ENCODE measurements at places on chromosomes 5 and 9.
A peak's percentile ranks its signal among the peaks of the same experiment; 100 is the strongest.

DNA sequence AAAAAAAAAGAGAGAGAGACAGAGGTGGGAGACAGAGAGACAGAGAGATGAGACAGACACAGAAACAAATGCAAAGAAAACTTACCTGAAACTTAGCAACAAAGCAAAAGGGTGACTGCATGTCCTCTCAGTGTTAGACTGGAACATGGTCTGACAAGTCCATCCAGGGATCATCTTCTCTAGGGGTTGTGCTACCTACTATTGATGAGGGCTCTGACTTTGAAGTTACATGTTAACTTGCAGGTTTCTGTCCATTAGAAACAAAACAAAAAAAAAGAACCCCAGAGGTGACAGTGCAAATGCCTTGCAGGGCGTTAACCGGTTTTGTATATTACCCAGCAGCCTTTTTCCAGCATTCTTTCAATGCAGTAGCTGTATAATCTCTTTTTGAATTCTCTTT is 13.6 kb upstream of the SPARC start:
- DNase-seq, result no peak

DNA sequence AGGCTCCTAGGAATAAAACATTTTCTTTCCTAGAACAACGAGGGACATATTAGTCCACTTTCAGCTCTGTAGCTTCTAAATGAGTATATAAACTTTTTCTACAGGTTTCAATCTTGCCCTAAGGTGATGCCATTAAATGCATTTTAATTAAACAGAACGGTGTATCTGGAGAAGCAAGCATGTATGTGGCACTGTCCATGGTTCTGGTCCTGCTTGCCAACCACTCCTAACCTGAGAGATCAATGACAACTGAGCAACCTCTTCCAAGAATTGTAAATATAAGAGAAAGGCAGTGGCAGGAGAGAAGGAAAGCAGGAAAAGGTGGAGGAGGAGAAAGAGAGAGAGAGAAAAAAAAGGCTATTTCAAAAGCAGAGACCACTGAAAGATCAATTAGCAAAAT is 95.6 kb upstream of the SPOCK1 start:
- no peak for DNase-seq

- no peak for DNase-seq
Observed at GRCh38 chr5:141817631-141818030, 60.6 kb downstream of the PCDH1 start.

DNA sequence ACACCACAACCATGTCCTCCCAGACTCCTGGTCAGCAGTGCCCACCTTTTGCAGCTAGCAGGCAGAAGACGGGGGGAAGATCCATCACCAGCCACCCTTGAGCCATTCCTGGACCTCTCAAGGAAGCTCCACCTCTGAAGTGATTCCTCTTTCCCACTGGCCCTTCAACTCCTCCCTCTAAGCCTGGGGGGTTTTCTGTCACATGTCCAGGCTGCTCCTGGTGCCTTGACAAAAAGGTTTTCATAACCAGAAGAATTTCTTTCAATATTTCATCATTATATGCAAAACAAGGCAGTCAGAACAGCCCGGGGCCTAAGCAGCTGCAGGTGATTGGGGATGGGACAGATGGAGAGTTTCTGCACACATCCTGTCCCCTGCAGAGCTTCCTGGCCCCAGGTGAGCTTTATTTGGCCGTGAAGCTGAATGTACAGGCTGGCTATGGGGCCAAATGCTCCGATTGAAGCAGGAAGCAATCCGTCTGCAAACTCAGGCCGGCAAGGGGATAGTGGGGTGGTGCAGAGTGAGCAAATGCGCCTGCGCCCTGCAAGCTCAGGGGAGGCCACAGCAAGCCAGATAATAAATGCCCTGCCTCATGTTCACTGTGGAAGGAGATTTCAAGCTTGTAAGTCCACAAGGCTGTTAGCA is 173.5 kb downstream of the C5orf15 start:
- DNase-seq, result no peak

GRCh38 chr5:73218552-73219171 is 45.7 kb downstream of the TMEM174 start:
- peak; percentile 72 for DNase-seq

DNA sequence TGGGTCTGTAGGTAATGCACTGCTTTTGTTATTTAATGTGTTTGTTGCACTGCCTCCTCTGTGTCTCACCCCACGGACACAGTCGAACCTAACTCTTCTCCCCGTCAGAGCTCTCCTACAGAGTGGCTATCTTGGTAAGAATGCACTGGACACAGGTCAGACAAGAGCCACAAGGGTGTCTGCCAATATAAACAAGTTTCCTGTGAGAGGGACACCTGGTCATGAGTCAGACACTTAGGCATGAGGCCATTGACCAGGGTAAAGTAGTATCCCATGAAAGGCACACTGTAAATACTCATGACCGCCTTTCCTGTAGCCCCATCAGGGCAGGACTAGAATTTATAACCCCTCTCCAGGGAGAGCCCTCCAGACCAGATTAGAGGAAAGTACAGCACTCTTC is 115.5 kb downstream of the SLC12A2 start:
- no peak for DNase-seq

DNA sequence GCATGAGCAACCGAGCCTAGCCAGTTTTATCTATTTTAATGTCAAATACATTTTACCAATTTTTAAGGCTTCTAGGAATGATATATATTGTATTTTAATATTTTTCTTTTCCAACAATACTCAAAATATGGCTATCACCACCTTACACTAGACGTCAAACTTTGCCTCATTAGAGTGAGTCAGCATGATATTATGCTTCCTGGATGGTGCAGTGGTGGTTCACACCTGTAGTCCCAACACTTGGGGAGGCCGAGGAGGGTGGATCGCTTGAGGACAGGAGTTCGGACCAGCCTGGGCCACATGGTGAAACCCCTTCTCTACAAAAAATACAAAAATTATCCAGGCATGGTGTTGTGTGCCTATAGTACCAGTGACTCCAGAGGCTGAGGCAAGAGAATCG is 7.3 kb upstream of the CDC14B start:
- no peak for DNase-seq
